ENCODE measurements at places on chromosomes 13 and 19.

- no peak for DNase-seq
Observed at GRCh38 chr13:98676239-98676638, 76.2 kb downstream of the SLC15A1 start.

DNA sequence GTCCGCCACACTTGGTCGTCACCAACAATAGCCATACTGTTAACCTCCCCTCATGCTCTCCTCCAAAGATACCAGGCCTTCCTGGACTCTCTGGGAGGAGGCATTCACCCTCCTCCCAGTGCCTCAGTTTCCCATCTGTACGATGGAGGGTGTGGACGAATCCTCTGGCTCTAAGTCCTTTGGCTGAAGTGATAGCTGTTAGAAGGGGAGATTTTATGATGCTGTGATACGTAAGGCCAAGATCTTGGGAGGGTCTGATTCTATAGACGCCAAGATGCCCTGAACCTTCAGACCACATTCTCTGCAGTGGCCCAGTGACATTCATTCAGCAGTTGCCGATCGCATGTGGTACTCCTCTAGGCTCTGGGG lies 14.8 kb upstream of the NOP53 start:
- DNase-seq = no peak

GRCh38 chr13:100608906-100609305 lies 20.3 kb upstream of the GGACT start:
- no peak for DNase-seq

- no peak for DNase-seq
Observed at GRCh38 chr19:1747285-1748114, 5.8 kb upstream of the ONECUT3 start.

GRCh38 chr13:50668691-50669271 lies 174.7 kb downstream of the DLEU7 start:
- no peak for DNase-seq

GRCh38 chr13:72368031-72368430 lies 359.4 kb downstream of the MZT1 start:
- no peak for DNase-seq

DNA sequence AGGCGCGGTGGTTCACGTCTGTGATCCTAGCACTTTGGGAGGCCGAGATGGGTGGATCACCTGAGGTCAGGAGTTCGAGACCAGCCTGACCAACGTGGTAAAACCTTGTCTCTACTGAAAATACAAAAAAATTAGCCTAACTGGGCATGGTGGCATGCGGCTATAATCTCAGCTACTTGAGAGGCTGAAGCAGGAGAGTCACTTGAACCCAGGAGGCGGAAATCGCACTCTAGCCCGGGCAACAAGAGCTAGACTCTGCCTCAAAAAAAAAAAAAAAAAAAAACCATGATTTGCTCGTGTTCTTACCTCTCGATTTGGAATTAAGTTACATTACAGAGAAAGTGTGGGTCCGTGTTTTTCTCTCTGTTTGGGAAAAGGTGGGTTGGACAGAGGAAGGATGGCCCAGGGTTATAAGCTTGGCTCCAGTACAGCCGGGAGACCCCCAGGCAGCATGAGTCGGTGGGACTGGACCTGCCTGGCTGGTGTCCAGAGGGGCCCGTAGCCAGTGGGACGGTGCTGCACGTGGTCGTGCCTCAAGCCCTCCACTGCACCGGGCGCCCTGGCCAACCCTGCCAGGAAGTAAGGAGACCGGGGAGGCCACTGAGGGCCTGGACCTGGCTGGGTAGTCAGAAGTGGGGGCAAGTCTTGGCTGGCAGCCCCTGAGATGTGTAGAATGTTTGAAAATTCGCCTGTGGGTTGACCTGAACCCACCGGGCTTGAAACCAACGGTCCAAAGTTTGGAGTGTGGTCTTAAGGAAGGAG lies 3.7 kb downstream of the RPS15 start:
- DNase-seq = no peak

GRCh38 chr13:97892717-97893116 lies 60.8 kb upstream of the IPO5 start:
- DNase-seq = no peak

GRCh38 chr19:40976134-40976533 lies 14.9 kb upstream of the CYP2B6 start:
- no peak for DNase-seq

DNA sequence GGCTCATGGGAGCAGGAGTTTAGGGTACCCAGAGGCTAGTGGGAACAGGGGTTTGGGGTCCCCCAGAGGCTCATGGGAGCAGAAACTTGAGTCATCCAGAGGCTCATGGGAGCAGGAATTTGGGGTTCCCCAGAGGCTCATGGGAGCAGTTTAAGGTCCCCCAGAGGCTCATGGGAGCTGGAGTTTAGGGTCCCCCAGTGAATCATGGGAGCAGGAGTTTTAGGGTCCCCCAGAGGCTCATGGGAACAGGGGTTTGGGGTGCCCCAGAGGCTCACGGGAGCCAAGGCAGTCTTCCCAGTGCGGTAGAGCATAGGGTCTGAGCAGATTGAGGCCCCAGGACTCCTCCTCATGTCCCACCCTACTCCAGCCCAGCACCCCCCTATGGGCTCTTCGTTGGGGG lies 8.6 kb upstream of the FLT3LG start:
- no peak for DNase-seq

- DNase-seq = no peak
Observed at GRCh38 chr13:79782541-79783205, 301.7 kb downstream of the NDFIP2 start.

DNA sequence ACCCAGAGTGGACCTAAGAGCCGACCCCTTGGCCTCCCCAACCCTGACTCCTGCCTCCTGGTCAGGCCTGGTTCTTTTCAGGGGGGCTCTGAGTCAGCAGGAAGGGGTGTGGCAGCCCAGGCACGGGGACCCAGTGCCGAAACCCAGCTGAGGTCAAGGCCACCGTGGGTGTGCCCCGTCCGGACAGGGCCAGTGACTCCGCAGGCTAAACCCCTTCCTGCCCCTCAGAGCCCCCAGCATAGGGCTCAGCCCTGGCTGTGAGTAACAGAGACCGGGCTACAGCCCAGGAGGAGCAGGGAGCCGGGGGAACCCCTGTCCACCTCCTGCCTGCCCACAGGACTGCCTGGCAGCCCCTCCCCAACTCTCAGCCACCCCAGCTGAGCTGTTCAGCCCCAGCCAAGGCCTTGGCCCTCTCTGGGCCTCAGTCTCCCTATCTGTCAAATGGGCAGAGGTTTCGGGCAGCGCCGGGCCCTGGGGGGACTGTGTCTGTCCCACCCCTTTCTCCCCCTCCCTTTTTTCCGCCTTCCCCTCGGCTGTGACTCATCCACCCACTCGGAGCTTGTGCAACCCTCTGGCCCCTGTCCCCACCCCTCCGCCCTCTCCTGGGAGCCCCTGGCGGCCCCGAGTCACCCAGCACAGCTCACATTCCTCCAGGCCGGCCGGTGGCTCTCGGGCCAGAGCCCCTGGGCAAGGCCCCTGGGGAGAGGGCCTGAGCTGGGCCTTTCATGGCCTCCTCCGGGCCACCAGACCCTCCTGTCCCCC lies 8.6 kb downstream of the ZBTB7A start:
- no peak for DNase-seq

- no peak for DNase-seq
Observed at GRCh38 chr13:103844471-103844870, 778.3 kb upstream of the SLC10A2 start.

- no peak for DNase-seq
Observed at GRCh38 chr19:29715701-29716581, 880 bp upstream of the C19orf12 start.

DNA sequence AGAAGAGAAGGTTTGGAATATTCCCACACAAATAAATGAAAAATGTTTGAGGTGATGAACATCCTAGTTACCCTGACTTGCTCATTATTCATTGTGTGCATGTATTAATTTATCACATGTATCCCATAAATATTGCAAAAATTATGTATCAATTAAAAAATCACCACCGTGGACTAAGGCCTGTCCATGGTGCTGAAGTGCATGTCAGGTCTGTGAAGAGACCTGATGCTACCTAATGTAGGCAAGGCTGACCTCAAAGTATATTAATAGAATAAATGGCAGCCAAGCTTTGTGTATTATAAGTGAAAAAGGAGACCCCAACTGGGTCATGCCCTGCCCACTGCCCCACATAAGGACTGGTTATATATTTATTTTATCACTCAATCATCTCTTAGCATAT lies 34.4 kb upstream of the ZNF835 start:
- DNase-seq = no peak

DNA sequence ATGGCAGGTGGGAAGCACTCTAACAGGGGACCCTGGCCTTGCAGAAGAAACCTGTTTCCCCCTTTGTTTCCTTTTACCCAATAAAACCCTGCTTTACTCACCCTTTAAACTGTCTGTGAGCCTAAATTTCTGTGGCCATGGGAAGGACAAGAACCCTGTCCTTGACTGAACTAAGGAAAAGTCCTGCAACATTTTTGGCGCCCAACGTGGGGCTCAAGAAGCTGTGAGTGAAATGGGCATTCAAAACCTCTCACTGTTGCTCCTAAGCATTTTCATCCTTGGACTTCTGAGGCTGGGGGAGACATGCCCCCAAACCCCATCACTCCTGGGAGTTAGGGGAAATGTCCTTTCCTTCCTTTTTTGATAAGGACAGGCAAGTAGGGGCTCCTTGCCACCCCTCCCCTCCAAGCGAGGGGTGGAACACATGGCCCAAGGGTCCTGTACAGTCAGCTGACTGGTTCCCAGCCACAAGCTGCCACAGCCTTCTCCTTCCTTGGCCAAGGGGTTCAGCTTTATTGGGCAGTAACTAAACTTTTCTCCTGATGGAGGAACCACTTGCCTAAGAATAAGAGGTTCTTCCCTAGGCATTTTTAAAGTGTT lies 381.6 kb downstream of the KLF5 start:
- no peak for DNase-seq

- DNase-seq = no peak
Observed at GRCh38 chr19:12665281-12665573, 1.3 kb downstream of the MAN2B1 start.

- no peak for DNase-seq
Observed at GRCh38 chr13:48486836-48487235, 46.0 kb downstream of the RCBTB2 start.

GRCh38 chr13:39110518-39111097 lies 72.4 kb downstream of the NHLRC3 start:
- DNase-seq = no peak

DNA sequence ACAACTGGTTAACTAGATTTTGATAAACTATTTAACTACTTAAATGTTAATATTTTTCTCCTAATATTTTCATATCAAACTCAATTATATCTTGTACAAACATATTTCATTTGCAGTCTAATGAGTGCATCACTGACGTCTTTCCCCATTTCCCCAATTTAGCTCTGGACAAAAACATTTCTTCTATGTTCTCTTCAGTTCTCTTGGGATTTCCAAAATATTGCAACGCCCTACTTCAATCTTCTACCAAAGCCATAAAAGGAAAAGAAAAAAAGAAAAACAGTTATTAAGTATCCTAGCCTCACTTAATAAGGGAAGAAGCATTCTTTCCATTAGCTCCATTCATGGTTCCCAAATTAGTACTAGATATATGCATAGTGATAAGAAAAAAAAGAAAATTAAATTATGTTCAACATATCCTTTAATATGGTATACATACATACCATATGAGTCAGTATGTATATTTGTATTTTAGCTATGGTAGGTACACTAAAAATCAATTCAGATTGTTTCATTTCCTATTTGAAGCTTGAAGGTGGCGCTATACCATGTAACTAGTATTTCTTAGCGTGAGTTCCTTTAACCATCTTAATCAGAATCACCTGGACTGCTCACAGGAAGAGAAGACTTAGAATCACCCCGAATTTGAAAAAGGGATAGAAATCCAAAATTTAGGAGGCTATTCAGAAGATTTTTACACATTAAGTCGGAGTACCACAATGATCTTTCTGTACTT lies 9.9 kb downstream of the FBXL3 start:
- DNase-seq = no peak

DNA sequence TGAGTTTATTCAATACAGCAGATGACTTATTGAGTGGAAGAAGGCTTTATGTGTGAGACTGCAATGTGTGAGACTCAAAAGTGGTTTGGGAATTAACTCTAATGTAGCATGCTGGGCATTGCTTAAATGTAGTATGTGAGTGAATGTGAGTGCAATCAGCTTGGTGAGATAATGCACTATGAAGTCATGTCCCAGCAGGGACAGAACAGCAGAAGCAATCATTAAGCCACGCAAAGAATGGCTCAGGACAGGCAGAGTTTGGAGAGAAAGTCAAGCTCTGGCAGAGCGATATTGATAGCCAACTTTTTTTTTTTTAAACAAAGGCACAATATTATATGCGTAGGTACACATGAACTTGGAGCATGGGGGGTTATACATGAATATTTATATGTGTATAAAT lies 597.7 kb downstream of the GPC6 start:
- DNase-seq = no peak

DNA sequence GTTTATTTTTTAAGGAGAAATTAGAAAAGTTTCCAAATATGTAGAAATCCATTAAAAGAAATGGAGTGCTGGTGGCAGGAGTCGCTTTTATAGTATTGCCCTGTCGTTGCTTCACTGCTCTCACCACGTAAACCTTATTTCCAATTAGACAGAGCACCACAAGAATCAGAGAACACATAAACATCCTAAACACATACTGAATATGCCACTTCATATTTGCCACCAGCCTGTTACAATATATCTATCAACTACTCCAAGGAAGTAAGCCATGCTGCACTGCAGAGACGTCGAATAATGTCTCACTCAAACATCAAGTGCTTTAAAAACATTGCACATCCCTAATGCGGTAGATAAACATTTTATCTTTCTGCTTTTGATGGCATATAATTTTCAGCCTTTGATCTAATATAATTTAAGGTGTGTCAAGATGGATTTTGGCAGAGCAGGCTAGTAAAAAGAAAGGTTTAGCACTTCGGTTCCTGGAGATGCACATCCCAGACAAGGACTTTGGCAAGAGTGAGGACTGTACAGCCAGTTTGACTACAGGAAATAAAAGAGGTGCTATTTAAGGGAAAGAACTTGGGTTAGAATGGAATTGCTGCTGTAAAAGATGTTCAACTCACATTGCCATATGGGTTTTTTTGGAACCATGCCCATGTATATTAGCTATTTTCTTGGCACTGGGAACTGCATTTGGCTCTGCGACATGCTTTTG lies 932.3 kb downstream of the EFNB2 start:
- peak; percentile 94 for DNase-seq

GRCh38 chr13:109593230-109593629 lies 193.2 kb downstream of the IRS2 start:
- DNase-seq = no peak

DNA sequence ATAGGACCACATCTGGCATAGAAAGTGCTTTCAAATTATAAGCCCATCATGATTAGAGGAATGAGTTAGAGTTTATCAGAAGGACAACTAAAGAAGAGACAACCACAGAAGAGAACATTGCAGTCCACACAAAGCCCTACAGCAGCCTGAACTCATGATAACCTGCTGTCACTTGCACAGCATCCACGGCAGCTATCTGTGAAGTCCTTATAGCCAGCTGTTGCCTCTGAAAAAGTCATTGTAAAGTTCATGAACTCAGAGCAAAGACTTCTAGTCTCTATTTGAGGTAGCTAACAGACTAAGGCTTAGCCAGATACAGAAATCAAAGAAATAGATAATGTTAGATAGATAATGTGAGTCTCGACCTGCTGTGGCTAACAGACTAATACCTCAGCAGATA lies 450.0 kb downstream of the KLF5 start:
- no peak for DNase-seq

- DNase-seq = no peak
Observed at GRCh38 chr19:40755248-40755624, 4.2 kb downstream of the SNRPA start.

- DNase-seq = no peak
Observed at GRCh38 chr13:50999641-51000040, 90.0 kb downstream of the RNASEH2B start.
